ENCODE measurements at places on chromosomes 7 and 10.
A peak's percentile ranks its signal among the peaks of the same experiment; 100 is the strongest.

DNA sequence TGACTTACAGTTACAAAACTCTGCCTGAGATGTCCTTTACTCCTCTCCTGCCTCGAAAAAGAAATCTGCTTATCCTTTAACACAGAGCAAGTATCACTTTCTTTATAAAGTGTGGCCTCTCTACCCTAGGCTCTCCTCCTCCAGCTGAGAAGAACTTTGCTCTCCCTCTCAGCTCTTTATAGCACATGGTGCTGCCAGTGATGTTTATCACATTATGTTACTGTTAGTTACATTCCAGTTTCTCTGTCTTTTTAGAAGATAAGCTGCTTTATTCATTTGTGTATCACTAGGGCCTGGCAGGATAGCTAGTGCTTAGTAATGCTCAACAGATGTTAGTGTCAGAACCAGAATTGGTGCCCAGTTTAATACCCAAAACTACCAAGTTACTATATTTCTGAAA is 41.1 kb upstream of the TMEM229A start:
- DNase-seq, result no peak

GRCh38 chr7:152924826-152925411 is 165.4 kb downstream of the ACTR3B start:
- DNase-seq, result no peak

- DNase-seq, result no peak
Measured at GRCh38 chr7:94971051-94971867, 63.9 kb downstream of the PPP1R9A start.

DNA sequence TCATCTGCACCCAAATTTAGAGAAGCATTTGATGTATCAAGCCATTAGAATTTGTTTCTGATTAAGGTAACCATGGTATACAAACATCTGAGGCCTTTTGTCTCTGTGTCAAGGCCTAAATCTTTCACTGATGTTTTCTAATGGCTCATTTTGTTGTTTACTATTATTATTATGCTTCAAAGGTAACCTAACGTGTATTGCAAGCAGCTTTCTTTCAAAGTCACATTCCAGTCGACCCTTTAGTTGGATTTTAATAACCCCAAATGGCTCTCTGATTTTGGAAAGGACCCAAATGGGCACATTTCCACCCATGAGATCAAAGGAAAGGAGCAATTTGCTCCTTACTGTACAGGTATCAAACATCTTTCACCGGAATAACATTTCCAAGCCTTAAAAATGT is 46.7 kb upstream of the WNT16 start:
- no peak for DNase-seq

DNA sequence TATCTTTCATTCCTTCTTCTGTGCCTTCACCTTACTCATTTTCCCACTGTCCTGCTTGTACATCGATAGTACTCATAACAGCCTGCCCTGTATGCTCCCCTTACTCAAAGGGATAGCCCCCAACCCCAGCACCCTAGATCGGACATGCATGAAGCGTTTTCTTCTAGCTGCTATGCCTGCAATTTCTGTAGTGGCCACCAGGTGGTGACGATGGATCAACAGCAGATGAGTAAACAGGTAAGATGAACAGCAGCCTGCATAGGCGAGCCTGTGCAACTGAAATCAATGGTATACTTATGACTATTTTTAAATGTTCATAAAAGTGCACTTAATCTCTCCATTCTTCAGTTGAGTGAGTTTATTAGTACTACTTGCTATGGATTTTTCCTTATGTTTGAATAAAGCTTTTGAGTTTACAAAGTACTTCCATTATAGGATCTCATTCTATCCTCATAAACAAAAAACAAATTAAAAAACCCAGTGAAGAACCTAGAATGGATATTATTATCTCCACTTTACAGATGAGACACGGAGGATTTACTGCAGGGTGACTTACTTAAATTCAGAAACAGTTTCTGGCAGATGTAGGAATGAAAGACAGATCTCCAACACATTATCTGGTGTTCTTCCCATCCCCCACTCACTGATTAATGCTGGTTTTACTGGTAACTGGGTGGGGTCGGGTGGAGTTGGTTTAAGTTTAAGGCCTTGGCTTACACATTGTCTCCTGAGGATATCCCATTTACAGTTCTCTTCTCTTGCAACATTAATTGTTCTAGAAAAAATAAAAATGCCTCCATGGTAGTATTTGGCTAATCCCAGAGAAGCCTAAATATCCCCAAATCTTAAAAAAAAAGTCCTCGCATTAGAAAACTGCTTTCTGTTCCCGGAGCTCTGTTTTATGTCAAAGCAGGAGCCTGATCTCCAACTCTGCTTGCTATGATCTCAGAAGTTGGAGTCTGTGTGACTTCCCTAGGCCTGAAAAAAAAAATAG is 222.1 kb downstream of the GLI3 start:
- peak; percentile 79 for DNase-seq

GRCh38 chr7:31186202-31186601 is 134.1 kb downstream of the ADCYAP1R1 start:
- DNase-seq, result no peak

Measured in stromal cell of bone marrow (primary cell).